ENCODE measurements at places on chromosomes 6 and 20.

DNA sequence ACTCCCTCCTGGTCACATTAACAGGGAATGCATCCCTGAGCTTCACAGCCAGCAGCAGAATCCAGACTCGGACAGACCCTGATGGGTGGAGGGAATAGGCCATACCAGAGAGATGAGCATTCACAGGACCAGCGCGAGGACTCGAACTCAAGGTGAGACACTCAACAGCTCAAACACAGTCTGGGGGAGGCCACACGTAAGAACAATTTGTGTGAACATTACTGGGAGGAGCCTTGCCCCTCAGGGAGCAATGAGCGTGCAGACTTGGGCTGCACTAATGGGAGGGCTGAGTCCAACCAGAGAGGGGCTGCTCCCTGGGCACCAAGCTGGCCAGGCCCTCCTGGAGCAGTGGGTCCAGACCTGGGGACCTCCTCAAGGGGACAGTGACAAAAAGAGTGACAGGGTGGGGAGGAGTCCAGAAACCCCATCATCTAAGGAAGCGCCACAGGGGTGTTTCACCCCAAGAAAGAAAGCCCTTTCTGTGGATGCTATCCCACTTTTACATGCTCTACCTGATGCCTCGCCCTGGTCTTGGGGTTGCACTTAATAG is 118.4 kb downstream of the MRPL14 start:
- no peak for DNase-seq

DNA sequence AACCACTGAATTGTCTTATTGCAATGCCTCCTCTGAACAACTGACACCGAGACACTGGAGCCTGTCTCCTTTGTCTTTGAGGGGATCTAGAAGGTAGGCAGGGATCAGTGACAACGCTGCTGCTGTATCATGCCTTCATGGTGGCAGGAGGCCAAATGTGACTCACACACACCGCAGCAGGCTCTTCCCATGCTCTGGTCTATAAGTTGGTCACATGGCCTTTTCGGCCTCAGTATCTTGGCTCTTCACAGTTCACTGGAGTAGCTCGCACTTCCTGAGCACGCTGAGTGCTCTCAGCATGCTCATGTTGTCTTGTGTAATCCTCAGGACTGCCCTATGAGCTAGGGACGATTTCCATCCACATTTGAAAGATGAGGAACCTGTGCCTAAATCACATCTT is 167.4 kb upstream of the PCSK2 start:
- no peak for DNase-seq

DNA sequence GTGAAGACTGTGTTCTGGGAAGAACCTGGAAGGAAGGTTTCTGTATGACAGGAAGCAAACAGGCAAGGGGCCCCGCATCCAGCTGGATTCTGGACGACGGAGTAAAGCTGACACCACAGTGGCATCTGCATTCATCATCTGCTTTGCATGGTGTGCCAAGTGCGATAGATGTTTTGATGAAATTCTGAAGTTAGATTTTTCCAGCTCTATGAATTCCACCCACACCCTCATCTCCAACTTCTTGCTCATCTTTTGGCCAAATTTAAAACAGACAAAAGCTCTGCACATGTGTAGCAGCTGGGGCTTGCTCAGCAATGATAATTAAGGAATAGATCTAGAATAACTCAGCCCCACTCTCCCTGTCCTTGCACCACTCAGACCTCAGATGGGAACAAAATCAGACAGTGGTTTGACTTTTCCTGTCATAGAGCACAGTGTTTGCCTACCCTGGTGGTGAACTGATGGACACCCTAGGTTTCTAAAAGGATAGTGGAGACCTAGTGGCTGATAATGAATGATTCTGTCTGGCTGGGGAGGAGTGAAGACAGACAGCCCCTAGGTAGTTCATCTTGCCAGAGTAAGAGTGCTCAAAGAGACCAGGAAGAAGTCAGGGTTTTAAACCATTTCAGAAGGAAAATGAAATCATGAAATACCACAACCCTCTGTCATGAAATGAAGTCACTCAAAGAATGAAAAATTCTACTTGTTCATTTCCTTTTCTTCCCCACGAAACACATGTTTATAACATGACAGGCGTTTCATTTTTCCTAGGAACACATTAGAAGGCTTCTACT is 85.8 kb downstream of the BCAS1 start:
- no peak for DNase-seq

- DNase-seq, result no peak
Measured at GRCh38 chr20:49037962-49038387, 8.1 kb upstream of the CSE1L start.

DNA sequence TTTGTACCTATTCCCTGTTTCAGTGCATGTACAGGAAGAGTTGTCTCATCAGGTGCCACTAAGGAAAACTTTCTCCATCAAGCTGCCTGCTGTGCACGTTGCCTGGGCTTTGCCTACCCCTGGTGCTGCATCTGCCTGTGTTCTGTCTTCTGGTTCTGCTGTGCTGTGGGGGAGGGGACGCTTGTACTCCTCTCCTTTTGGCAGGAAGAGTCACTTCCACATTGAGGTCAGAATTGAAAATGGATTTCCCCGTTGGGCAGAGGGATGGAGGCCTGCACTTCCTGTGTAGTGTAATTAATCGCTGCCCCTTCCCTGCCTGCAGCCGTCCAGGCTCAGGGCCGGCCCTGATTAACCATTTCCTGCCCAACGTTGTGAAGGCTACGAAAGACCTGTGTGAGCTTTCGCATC is 153.3 kb downstream of the SCML4 start:
- peak; percentile 30 for DNase-seq

- DNase-seq, result no peak
Measured at GRCh38 chr6:27901801-27902200, 10.4 kb downstream of the OR2B2 start.

GRCh38 chr6:129370268-129370916 is 339.6 kb downstream of the ARHGAP18 start:
- DNase-seq, result peak; percentile 53

DNA sequence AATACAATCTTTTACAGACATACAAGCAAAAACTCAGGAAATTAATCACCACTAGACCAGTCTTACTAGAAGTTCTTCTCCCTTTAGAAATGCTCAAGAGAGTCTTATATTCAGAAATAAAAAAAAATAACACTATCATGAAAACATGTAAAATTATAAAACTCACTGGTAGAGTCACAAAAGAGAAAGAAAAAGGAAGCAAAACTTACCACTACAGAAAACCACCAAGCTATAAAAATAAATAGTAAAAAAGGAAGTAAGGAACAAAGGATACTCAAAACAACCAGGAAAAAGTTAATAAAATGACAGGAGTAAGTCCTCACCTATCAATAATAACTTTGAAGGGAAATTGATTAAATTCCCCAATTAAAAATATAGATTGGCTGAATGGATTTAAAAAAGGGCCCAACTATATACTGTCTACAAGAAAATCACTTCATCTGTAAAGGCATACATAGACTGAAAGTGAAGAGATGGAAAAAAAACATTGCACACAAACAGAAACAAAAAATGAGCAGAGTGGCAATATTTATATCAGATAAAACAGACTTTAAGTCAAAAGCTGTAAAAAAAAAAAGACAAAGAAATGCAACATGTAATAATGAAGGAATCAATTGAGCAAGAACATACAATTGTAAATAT is 489.5 kb downstream of the KIF16B start:
- no peak for DNase-seq

DNA sequence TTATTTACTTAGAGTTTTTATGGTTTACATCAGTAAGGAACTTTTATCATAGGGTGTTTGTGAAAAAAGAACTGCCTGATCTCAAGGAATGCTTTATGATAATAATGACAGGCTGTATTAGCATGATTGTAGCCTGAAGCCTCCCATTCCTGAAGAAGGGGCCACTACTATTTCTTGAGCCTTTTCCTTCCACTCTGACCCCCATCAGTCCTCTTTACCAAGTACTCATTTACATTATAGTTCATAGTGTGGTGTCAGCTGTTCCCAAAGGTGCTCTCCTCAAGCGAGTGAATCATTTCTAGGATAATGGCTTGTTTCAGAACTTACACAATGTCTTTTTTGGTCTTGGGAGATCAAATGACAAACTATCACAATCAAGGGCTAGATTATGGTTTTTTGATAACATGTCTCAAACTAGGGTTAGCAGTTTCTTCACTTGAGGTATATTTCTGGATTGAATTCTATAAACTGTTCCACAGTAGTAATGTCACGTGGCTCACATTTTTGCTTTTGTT is 283.6 kb downstream of the CDKAL1 start:
- DNase-seq, result no peak

DNA sequence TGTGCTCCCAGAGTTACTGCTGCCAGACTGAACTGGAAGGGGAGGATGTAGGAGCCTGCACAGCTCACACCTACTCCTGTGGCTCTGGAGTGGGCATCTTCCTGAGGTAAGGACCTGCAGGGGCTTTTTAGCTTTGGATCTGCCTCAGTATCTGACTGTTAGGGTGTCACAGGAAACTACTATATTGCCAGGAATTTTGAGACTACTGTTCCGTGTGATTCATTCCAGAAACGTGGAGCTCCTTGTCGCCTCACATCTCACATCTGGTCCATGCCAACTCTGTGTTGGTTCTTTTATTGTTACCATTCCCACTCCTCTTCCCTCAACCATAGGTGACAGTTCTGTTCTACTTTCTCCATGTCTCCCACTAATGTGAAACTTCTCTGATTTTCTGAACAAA is 34.1 kb downstream of the PRPH2 start:
- no peak for DNase-seq

DNA sequence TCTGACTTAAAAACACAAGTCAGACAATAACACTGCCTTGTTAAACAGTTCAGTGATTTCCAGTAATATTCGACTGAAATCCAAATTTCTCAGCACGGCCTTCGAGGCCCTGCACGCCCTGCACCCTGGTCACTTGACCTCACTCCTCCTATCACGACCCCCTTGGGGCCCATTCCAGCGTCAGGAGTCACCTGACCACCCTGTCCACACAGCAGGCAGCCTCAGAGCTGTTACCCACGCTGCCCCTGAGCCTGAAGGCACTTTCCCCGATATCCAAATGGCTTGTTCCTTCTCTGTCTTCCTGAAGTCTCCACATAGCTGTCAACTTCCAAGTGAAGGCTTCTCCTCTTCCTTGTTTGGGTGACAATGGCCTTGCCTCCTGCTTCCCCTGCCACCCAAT is 33.1 kb upstream of the SMOC2 start:
- DNase-seq, result no peak

- DNase-seq, result no peak
Measured at GRCh38 chr6:99130897-99131873, 183.4 kb upstream of the FBXL4 start.

DNA sequence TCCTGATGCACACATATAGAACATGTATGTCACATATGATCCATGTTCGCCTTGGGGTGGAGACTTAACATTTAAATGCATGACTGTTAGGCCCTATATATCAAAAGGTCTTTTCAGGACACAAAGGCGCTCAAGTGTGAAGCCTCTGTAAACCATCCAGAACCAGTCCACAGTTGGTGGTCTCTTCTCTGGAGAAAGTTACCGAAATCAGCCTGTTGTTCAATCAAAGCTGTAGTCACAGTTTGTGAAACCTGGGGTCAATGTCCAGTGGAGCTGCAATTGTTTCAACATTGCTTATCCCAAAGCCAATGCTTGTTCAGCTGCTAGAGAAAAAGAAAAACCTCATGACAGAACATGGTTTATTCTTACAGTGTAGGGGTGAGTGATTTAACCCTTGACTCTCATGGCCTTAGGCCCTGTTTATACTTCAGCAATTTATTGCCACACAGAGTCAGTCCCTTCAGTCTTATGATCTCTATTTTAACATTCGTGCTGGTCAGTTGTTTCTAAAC is 193.6 kb upstream of the CST7 start:
- peak; percentile 44 for DNase-seq

DNA sequence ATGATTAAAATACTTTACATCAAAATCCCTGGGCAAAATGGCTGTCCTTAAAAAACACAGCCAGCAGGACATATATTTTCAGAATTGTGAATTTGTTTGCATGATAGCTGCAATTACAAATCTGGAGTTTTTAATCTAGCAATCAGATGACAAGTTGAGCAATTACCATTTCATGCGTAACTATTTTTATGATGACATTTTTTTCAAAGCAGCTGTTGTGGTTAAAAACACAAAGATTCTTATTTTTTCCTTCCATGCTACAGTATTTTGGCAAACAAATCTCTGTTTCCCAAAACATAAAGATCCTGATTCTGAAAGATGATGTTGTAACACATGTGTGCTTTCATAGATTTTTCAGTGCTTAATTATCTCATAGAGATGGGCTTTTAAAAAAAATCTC is 90.2 kb downstream of the PHACTR1 start:
- no peak for DNase-seq

DNA sequence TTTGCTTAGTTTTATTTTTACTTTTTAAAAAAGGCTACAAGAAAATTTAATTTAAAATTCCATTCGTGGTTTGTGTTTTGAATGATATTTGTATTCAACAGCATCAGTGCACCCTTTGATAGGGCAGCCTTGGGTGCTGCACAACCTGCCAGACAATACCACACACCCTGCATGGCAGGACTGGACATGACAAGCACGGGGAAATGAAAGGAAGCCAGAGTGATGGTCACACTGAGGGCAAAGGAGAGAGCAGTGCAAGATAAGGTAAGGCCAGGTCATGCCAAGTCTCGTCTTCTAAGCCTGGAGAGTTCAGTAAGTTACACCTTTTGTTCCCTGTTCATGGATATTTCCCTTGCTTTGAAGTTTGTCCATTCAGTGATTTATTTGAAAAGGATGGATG is 103.0 kb downstream of the ALDH8A1 start:
- no peak for DNase-seq

DNA sequence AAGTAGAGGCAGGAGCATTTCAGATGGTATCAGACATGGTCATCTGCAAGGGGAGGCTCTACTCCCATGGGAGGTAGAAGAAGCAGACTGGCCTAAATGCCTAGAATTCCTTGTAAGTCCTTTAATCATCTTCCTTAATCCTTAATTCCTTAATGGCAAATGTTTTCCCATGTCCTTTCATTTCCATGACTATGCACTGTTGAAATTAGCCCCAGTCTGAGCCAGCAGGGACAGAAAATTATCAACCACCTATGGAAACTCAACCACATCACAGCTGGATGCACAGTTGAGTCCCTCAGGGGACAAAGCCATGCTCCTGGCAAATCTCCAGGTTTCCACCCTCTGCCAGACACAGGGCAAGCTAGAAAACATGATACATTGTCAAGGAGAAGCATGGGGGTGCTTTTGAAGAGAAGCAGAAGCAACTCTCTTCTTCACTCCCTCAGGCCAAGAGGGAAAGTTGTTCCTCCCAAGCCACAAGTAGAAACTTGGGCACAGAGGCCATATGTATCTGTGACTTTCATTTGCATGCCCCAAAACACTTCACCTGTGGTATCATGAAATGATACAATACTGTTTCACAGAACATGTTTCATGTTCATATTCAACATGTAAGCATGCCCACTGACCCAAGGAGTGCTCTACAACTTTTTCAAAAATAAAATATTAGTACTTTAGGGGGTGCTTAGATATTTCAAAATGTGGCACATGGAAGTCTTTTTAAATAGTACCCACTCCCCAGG is 683.6 kb downstream of the KIF16B start:
- DNase-seq, result peak; percentile 19

Data from hepatocyte (in vitro differentiated cells).